Fibroblast of the aortic adventitia (primary cell): ENCODE measurements at places on chromosomes 1 and 21.

- DNase-seq = peak; percentile 22
Measured at GRCh38 chr1:177448652-177449357, 278.0 kb downstream of the BRINP2 start.

DNA sequence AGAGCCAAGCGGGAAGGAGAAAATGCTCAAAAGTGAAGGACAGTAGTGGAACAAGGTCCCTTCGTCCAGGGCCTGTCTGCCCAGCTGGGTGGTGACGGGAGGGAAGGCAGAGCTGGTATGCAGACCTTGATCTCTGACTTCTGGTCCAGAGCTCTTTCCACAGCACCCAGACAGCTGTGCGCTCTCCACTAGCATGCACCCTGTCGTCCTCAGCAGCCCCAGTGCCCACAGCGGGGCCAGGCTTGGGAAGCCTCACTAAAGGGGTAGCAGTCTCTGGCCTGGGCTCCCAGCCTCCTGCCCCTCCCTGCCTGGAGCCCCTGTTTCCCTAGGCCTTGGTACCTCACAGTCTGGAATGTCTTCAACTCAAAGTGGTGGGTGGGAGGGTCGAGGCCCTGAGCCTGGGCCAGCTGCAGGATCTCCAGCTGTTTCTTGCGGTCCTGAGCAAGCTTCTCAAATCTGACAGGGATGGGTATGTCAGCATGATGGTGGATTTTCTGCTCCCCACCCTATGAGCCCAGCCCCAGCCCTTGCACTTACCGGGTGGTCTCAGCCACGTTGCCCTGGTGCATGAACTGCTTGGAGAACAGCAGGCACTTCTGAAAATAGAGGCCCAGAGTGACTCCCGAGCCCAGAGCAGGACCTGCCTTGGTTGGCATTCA, 10.0 kb downstream of the CC2D1B start:
- DNase-seq = no peak

DNA sequence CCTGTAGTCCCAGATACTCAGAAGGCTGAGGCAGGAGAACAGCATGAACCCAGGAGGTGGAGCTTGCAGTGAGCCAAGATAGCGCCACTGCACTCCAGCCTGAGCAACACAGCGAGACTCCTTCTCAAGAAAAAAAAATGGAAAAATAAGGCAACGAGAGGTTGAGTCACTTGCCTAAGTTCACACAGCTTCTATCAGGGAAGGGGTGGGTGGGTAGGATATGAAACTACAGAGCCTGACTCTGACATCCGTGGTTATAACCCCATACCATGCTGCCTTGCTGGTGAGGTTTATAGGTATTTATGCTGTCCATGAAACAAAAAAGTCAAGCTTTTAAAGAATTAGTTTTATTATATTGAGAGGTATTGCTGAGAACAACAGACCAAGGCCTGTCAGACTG, 61.5 kb upstream of the RAB4A start:
- no peak for DNase-seq

DNA sequence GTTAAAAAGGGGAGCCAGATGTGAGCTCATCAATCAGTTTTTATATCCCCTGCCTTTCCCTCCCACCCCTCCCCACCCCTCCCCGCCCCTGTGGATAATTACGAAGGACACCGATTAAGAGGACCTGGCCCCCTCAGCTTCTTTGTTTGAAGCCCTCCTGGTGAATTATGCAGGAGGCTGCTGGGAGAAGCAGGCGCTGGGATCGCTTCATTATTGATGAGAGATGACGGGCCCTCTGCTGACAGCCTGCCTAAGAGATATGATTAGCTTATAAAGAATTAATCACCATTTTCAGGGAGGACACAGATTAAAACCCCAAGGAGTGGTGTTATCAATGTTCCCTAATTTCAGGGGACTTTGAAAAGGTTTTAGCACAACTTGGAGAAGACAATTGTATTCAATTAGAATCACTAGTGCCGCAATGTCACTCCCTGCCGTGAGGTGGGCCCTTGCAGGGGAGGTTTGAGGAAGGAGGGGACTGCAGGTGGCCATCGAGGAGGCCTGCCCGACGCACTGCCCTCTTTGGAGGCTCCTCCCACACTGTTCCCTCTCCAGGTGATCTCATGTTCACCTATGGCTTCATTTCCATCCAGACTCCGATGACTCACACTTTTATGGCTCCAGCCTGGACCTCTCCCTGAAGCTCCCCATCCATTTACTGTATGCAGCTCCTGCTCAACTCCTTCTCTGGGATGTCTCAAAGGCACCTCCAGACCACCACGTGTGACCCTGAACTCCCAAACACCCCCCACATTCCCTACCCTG, 67.0 kb upstream of the KLHDC7A start:
- no peak for DNase-seq

GRCh38 chr21:14403681-14404318, 20.9 kb upstream of the HSPA13 start:
- DNase-seq = peak; percentile 57

GRCh38 chr1:15956150-15956549, 19.8 kb downstream of the ZBTB17 start:
- peak; percentile 49 for DNase-seq

GRCh38 chr1:195065437-195065836, 1542.8 kb downstream of the KCNT2 start:
- no peak for DNase-seq

GRCh38 chr1:114224196-114224907, 70.7 kb upstream of the SYT6 start:
- peak; percentile 30 for DNase-seq

GRCh38 chr1:10651389-10651766, 145.1 kb downstream of the CASZ1 start:
- DNase-seq = no peak

DNA sequence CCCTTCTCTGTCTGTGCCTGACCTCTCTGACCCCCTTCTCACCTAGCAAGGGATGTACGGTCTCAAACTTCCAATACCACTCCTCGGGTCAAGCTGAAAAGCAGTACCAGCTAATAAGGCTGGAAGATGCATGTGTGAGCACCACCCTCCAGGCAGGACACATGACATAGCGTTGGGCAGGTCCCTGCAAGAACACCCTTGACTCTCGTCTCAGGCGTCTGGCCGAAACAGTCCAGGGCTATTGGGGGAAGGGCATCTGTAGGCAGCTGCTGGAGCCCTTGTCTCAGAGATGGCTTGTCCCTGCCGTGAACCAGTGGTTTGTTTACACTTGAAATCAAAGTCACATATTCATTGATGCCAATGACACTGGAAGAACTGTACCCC, 56.5 kb downstream of the CD46 start:
- no peak for DNase-seq

DNA sequence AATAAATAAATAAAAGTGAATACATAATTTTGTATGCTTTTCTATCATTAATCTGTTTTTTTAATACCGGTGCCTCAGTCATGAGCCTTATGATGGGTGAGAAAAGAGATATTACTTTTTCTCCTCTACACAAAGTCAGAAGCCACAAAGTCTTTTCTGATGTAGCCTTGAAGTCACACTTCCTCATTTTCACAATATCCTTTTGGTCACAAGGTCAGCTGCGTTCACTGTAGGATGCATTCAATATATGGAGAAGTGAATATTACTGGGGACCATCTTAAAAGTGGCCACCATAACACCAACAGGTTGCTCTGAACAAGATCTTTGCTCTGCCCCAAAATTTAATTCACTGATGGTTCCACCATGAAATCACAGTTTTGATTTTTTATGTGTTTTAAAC, 83.3 kb upstream of the TNR start:
- no peak for DNase-seq

- no peak for DNase-seq
Measured at GRCh38 chr21:45586289-45586858, 44.1 kb upstream of the SLC19A1 start.

DNA sequence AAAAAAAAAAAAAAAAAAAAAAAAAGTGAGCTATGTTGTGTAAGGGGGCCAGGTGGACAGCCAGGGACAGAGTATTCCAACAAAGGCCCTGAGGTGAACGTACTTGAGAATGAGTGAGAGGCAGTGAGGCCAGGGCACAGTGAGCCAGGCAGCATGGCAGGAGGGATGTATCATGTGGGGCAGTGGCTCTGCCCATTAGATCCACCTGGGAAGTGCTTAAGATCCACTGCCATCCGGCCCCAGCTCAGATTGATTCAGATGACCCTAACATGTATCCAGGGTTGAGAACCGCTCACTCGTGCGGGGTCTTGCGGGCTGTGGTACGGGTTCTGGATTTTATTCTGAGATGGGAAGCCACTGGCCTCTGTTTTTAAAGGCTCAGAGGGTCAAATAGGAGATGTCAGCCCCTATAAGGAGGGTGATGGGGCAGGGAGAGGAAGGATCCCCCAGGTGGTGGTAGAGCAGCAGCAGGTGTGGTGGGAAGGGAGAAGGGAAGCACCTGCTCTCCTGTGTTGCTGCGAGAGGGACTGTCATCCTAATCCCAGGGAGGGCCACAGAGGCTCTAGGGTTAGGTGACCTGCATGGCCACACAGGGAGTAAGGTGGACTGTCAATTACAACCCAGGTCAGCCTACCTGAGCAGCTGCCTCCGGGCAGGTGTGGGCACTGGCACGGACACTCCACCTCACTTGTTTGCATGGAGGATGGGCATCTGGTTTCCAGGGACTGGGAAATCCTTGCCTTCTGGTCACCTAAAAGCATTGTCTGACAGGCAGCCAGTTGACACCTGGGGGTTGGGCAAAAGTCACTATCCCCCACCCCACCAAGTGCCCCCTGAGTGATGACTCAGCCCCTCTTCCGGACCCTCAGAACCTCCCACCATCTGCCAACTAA, 31.6 kb downstream of the CDK18 start:
- no peak for DNase-seq

GRCh38 chr21:42781971-42782722, 97.2 kb downstream of the WDR4 start:
- no peak for DNase-seq

DNA sequence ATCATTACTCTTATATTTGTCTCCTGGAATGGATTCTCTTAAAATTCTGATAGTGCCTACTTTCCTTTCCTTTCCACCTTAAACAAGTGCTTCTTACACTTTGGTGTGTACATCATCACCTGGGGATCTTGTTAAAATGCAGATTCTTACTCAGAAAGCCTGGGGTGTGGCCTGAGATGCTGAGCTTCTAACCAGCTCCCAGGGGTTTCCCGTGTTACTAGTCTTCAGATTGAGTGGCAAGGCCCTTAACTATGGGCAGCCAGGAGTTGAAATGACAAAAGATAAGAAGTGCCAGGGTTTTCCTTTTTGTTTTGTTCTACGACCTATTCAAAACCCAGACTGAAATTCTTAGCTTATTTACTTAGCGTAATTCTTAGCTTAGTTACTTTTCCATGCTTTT, 159.2 kb downstream of the HFM1 start:
- no peak for DNase-seq

DNA sequence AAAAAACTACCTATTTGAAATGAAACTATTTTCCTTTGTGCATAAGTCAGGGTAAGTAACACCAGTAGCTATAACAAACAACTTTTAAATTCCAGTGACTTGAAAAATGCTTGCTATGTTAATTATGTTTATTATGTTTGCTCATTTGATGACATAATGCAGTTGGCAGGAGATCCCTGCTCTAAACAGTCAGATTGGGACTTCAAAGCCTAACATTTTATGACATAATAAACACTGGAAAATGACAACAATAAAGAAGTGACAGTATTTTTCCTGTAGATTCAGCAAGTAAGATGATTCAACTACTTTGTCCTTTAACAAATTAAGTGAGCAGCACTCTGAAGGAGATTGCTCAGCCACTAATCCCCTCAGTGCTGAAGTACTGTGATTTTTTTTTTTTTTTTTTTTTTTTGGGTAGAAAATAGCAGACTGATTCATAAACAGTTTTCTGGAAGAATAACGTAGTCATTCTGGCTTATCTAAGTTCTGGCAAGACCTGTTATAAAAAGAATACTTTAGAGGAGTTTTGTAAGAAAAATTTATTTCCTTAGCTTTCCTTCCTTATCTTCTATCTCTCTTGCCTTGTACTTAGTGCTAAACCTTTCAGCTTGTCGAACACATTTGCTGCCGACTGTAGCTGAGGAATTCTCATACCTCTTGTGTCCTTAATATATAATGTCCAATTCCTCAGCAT, 207.2 kb downstream of the PTGER3 start:
- peak; percentile 82 for DNase-seq

DNA sequence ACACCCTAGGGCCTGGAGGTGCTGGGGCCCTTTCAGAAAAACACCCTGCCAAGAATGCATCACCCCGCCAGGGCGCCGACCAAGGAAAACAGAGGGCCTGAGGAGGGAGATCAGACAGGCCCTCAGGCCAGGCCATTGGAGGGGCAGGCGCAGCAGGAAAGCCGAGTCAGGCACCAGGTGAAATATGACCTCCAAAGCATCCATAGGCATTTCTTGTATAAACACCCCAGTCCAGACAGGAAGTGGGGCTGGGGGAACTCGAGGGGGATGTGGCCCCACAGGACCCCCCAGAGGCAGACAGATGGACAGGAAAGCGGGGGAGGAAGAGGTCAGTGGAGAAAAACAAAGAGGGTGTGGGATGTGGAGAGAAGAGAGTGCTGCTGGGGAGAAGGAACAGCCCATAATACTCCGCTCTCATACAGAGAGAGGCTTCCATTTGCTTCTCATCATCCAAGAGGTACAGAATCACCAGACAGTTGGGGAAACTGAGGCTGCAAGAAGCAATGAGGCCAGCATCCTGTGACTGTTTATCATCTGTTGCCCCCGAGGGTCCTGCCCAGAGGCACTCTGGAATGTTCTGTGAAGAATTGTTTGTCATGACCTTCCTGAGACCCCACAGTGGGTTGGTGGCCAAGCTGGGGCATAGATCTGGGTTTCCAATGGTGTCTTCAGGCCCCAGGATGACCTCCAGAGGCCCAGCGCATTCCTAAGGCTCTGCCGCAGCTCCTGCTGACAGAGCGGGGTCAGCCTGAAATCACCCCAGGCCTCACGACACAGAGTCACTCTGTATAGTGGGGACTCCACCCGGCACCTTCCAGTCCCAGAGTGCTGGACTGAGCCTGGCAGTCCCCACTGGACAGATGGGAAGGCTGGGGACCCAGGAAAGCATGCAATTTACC, 18.0 kb downstream of the TRIM62 start:
- no peak for DNase-seq

DNA sequence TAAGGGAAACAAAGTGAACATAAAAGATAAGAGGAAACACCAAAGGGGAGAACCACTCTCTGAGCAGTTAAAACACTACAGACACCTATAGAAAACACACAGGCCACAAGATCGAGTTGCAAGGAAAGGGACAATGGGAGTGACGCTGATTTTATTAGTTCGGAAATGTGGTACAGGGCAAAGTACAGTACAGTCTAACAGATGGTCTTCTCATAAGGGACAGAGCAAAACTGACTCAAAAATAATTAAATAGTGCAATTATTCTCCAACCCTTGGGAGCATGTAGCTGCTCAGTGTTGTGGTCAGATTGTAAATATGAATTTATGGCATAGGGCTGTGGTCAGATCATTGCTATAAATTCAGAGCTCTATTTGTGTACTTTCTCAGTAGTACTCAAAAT, 352.0 kb downstream of the USH2A start:
- no peak for DNase-seq

- peak; percentile 6 for DNase-seq
Measured at GRCh38 chr1:186813420-186813819, 15.3 kb upstream of the PLA2G4A start.

GRCh38 chr1:156664767-156665411, 12.3 kb downstream of the NES start:
- DNase-seq = no peak

- DNase-seq = peak; percentile 85
Measured at GRCh38 chr1:240691909-240692705, 80.2 kb upstream of the GREM2 start.
